ENCODE measurements at places on chromosomes 7 and 10. TPM values are rescaled to one million over a fixed set of nuclear protein-coding genes. Genes with fewer than 3 reads are reported as not detected.

GRCh38 chr7:80505900-80506500, 5.9 kb downstream of the GNAT3 start:
- no peak for DNase-seq

- no peak for DNase-seq
Measured at GRCh38 chr7:78092331-78092730, 293.8 kb downstream of the PHTF2 start.

The MYOF gene
- polyA plus RNA-seq: 134 TPM

The ADARB2 gene
- not detected for polyA plus RNA-seq

The GBX1 gene
- polyA plus RNA-seq: not detected

DNA sequence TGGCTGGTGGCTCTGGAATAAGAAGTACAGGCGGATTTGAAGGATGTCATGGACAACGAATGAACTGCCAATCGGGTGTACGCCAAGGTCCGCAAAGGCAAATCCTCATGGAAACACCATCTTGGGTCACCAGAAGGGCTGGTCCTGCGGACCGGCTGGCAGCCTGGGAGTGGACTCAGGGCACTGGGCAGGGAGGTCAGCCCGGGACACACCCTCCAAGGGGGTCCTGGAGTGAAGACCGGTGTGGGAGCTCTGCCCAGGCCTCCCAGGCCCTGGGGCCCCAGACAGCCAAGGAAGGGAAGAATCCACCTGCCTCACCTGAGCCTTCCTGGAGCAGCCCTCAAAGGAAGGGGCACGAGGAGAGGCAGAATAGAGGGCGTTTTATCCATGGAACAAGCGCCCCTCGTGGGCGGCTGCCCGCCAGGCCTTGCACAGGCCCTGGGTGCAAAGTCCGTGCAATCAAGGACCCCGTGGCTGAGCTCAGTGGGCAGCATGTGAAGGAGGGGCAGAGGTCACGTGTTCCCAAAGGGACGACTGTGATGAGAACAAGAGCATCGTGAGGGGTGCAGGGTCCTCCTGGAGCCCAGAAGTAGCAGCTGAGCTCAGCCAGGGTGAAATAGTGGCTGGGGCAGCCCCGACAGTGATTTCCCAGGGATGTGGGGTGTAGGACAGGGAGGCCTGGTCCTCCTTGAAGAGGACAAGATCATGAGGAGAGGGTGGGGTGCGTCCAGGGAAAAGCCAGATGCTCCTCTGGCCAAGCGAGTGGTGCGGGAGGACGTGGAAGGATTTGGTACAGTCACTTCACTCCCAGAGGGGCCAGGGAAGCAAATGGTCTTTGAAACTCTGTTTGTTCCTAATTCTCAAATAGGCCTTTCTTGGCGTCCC, 105.2 kb downstream of the TCERG1L start:
- DNase-seq: no peak

DNA sequence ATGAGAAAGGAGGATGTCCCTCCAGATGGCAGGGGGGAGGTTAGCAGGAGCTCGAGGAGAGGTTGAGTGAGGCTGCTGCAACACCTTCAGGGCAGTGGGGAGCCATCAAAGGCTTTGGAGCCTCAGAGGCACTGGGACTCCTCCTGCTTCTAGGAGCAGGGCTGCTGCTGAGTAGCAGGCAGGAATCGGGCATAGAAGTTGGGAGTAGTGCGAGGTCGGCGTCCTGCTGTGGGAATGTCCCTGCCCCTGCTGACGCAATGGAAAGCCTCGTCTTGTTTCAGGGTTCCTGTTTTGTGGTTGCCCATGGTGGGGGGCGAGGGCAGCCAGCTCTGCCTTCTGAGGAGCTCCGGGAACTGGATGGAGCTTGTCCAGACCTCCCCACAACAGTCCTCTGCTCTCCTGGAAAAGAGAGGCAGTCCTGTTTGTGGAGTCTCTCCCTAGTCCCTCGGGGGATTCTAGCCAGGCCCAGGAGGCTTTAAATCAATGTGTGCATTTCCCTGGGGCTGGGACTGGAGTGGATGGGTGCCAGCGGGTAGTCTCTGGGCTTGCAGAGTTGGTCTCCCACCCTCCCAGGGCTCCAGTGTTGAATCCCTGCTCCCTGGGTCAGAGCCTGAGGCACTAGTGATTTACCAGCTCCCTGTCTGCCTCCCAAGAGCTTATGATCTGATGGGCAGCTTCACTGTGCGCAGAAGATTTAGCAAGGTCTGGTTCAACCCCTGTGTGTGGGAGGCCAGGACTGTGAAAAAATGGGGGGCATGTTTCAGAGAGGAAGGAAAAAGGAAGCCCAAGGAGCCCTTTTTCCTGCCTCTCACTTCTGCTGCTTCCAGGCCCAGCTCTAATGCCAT, 98.7 kb upstream of the PPIF start:
- peak; percentile 57 for DNase-seq
